Activated naive CD4-positive, alpha-beta T cell treated with anti-CD3 and anti-CD28 coated beads for 36 hours (primary cell): ENCODE measurements at places on chromosomes 6 and 20. TPM values are rescaled to one million over a fixed set of nuclear protein-coding genes. Genes with fewer than 3 reads are reported as not detected.

Gene FOXQ1
- total RNA-seq, result not detected

Gene L3MBTL1
- 4.7 TPM for total RNA-seq

Gene TXLNB
- 0.10 TPM for total RNA-seq

Gene HLA-DQA1
- 0.81 TPM for total RNA-seq

Gene BANF2
- total RNA-seq, result not detected

Gene IFNGR1
- total RNA-seq, result 25.5 TPM

Gene GUCA1A
- total RNA-seq, result not detected

Gene GHRH
- not detected for total RNA-seq

Gene DDO
- total RNA-seq, result not detected

Gene SERINC1
- total RNA-seq, result 50.4 TPM

Gene CTCFL
- not detected for total RNA-seq

Gene PPP1R16B
- 40.0 TPM for total RNA-seq
